ENCODE measurements at places on chromosomes 12 and 14.

DNA sequence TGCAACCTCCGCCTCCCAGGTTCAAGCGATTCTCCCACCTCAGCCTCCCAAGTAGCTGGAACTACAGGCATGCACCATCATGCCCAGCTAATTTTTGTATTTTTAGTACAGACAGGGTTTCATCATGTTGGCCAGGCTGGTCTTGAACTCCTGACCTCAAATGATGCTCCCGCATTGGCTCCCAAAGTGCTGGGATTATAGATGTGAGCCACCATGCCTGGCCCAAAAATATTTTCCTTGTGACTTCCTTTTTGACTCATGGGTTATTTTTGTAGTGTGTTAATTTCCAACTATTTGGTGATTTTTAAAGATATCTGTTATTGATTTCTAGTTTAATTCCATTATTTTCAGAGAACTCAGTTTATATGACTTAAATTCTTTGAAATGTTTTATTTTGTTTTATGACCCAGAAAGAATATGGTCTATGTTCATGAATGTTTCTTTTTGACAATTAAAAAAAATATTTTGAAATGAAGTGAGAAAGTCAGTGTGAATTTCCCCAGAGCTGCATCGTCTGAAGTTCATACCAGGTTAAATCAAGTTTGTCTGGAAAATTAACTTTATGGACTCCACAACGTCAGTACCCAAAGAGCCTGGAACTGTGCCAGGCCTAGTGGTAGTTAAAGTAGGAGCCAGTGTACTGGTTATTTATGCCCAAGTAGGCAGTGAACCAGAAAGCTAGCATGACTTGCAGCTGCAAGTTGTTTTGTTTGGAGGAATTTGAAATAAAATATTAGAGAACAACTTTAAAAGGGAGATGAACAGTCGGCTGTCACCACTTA is 2.8 kb upstream of the CDKL1 start:
- DNase-seq: no peak

DNA sequence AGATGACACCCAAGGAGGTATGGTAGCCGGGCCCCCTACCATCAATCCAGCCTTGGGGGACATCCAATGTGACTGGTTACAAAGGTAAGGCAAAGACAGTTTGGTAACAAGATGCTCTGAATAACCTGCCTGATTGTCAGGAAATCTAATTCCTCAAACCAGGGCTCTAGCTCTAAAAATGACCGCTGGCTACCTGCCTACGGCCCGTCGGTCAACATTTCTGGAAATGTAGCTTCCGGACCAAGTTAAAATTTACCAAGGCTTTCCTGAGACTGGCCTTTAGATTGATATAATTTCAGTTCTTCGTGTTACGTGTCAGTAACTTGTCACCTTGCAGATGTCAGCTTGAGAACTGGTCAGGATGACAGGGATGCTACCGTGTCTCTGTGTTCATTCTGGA is 34.2 kb upstream of the FOXN3 start:
- DNase-seq: no peak

DNA sequence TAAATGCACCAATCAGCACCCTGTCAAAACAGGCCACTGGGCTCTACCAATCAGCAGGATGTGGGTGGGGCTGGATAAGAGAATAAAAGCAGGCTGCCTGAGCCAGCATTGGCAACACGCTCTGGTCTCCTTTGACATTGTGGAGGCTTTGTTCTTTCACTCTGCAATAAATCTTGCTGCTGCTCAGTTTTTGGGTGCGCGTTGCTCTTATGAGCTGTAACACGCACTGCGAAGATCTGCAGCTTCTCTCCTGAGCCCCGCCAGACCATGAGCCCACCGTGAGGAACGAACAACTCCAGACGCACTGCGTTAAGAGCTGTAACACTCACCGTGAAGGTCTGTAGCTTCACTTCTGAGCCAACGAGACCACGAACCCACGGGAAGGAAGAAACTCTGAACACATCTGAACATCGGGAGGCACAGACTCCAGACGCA is 8.4 kb upstream of the PIANP start:
- no peak for DNase-seq

- no peak for DNase-seq
These were observed 128.4 kb downstream of the TTC8 start for GRCh38 chr14:88952901-88953300.

DNA sequence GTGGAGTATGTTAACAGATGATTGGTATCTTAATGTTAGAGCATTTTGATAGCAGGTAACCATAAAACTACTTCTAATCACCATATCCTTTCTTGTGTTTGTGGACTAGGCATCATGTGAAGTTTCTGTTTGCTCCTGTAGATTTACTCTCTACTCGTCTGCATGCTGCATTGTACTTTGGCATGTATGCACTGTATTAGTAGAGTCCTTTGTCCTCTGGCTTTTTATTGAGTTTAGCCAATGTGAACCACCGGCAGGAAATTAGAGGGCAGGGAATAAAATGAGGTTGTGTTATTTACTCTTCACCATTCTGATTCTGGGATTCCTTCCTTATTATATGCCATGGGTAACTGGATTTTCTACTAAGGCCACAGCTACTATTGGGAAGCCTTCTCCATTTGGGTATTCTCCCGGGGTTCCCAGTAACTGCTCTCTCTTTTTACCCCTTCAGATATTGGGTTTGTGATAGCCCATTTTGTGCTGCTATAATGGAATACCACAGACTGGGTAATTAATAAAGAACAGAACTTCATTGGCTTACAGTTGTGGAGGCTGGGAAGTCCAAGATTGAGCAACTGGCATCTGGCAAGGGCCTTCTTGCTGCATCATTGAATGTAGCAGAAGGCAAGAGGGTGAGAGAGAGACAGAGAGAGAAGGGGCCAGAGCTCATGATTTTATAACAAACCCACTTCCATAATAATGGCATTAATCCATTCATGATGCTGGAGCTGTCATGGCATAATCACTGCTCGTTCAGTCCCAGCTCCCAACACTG is 22.4 kb downstream of the FAM177A1 start:
- DNase-seq: no peak

- DNase-seq: no peak
These were observed 214.9 kb downstream of the ZFP36L1 start for GRCh38 chr14:68577802-68578541.

GRCh38 chr12:70756791-70757190 is 119.6 kb upstream of the PTPRB start:
- DNase-seq: no peak

- DNase-seq: no peak
These were observed 1.7 kb upstream of the NKX2-8 start for GRCh38 chr14:36583893-36584811.

DNA sequence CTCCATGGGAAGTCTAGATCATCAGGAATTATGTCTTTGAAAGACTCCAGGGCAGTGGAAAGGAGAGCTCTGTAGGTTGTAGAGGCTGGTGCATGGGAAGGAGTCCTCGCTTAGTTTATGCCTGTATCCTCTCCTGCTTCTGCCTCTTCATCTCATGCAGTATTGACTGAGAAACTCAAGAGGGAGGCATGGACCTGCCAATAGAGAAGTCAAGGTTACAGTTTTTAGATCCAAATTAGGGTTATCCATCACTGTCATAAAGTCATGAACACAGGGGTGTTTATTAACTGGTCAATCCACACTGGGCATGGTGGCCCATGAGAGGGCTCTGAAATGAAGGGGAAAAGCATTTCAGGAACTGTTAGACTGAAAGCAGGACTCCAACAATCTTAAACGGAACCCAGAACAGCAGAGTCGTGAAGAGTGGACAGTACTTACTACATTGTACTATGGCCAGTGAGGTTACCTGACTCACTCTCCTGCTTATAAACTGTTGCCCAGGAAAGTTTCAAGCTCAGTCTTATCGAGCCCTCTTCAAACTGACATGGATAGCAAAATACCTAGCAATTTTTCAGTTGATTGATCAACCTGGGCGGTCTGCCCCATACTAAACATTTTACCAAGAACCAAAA is 30.1 kb upstream of the DHRS7 start:
- DNase-seq: no peak

GRCh38 chr12:29650371-29650770 is 133.4 kb downstream of the TMTC1 start:
- no peak for DNase-seq

GRCh38 chr12:108907839-108908351 is 28.0 kb downstream of the DAO start:
- no peak for DNase-seq

DNA sequence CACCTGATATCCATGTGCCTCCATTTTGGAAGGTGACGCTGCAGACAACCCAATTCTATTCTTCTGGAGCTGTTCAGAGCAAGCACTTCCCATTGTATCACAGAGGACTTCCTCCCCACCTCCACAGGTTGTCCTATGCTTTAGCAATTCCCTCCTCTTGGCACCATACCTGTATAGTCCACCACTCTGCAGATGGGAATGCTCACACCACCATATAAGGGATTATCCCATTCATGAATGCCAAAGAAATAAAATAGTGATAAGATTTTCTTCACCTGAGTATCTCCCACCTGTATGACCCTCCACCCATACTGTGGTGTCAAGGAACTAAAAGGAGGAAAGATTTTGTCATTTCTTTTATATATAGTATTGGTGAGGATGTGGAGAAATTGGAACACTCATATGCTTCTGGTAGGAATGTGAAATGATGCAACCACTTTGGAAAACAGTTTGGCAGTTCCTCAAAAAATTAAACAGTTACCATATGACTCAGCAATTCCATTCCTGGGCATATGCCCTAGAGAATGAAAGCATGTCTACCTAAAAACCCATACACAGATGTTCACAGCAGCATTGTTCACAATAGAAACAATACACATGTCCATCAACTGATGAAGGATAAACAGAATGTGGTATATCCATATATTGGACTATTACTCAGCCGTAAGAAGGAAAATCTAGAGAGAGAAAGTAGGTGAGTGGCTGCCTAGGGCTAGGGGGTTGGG is 75.2 kb downstream of the FIGNL2 start:
- no peak for DNase-seq

GRCh38 chr14:71452987-71453386 is 479.2 kb upstream of the RGS6 start:
- DNase-seq: no peak

- DNase-seq: peak; percentile 16
These were observed 62.9 kb downstream of the CCDC91 start for GRCh38 chr12:28253161-28253641.

- DNase-seq: no peak
These were observed 198.5 kb downstream of the STXBP6 start for GRCh38 chr14:24851406-24851805.

- DNase-seq: no peak
These were observed 36.9 kb downstream of the PSEN1 start for GRCh38 chr14:73173092-73173735.

DNA sequence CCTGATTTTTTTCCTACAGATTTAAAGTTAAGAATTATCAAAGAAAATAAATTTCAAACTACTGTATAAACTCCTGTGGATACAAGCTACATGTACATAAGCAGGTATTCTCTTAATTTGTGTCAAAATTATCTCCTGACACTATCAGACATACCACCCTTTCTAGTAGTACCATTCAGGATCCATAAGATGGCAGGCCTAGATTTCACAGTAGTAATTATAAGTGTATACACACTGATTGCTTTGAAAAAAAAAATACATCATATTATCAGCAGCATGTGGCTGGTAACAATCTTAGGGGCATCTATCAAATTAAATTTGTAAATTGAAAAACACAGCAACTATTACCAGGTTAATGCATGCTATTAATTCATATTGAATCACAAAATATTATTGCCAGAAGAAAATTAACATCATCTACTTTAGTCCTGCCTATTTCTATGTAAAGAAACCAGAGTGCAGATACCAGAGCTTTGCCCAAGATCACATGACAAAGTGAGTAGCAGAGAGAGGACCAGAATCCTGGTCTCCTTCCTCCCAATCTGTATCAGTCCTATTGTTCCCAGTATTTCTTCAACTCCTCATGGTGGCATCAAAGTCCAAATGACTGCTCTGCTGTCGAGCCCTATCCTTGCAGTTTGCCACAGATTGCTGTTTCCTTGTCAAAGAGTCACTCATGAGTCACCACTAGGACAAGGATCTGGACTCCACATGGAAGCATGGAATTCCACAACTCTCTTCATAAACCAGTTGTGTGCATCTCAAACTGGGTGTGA is 27.7 kb upstream of the CALM1 start:
- no peak for DNase-seq

- DNase-seq: no peak
These were observed 67.1 kb upstream of the TMTC2 start for GRCh38 chr12:82619644-82620043.

- no peak for DNase-seq
These were observed 25.4 kb upstream of the PELI2 start for GRCh38 chr14:56092763-56093162.

DNA sequence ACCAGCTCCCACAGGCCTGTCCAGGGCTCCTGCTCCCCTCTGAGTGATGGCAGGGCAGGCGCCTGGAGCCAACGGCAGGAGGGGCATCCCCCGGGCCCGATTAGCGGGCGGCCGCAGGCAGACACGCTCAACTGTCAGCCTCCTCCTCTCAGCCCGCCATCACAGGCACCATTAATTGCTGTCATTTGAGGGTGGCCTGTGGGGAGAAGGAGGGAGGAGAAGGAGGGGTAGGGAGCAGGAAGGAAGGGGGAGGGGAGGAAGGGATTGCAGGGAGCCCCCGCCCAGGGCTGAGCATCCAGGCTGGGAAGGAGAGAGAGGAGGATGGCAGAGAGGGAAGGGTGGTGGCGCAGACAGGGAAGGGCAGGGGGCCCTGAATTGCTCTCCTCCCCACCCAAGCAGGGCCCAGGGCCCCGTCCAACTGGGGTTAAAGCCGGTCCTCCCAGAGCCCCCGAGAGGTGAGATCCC is 36.1 kb downstream of the NCOR2 start:
- DNase-seq: no peak

DNA sequence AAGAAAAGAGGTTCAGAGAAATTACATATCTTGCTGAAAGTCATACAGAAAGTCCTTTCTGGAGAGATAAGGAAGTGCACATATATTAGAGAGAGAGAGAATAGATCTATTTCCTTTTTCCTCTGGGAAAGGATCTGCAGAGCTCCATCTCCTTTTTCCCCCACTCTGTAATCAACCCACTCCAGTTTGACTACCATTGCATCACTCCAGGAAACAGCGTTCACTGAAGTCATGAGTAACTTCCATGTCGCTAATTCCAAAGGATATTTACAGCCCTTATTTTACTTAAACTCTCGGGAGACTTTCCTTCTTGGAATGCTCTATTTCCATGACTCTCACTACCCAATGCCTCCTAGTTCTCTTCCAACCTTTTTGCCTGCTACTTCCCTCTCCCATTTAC is 72.5 kb upstream of the PARP11 start:
- no peak for DNase-seq

Data from stimulated activated CD4-positive, alpha-beta T cell treated with anti-CD3 and anti-CD28 coated beads, Interleukin-1b, Interleukin-23, amount 100 ng/mL, for 4 hours (primary cell).